Amygdala (tissue), 56 donors: ENCODE measurements at places on chromosomes 16 and 17.

- no peak for DNase-seq
Observed at GRCh38 chr17:53942898-53943297, 120.2 kb downstream of the KIF2B start.

- DNase-seq: no peak
Observed at GRCh38 chr17:44854192-44854591, 6.5 kb downstream of the HIGD1B start.

DNA sequence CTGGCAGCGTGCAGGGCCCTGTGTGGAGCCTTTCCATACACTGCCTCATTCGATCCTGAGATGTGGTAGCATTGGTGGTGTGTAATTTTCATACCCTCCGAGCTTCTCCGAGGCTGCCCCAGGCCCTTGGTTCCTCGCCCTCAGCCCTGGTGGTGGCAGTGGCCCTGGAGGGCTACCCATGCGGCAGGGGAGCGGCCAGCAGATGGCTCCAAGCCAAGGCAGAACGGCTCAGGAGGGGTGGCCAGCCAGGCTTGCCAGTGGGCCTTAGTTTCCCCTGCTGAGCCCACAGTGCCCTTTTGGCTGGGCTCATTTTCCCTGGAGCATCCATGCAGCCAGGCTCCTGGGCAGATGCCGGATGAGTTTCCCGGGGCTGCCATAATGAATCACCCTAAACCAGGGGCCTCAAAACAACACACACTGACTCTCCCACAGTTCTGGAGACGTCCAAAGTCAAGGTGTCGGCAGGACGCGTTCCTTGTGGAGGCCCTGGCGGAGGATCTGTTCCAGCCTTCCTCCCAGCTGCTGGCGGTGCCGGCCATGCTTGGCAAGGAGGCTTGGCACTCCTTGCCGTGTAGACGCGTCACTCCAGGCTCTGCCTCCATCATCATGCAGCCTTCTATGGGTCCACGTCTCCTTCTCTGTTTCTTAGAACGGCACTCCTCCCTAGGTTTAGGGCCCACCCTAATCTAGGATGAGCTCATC is 158.8 kb upstream of the GSE1 start:
- DNase-seq: no peak

DNA sequence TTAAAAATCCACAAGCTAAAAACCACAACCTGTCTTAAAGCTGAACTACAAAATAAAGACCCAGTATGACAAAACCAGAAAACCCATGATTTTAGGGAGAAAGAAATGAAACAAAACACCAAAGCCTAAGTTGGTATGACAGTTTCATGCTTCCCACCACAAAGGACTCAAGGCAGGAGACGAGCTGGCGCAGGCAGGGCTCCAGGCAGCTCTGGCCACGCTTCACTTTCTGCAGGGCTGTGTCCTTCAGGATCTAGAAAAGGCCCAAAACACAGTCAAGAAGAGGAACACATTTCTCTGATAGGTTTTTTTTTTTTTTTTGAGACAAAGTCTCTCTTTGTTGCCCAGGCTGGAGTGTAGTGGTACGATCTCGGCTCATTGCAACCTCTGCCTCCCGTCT is 75.3 kb downstream of the WDR59 start:
- DNase-seq: no peak

- DNase-seq: no peak
Observed at GRCh38 chr16:82259731-82260130, 89.7 kb upstream of the MPHOSPH6 start.

- DNase-seq: no peak
Observed at GRCh38 chr16:62149631-62150030, 113.4 kb upstream of the CDH8 start.
